ENCODE measurements at places on chromosomes 7 and 10.

GRCh38 chr7:18590744-18591340 lies 95.3 kb downstream of the HDAC9 start:
- peak; percentile 40 for DNase-seq

GRCh38 chr7:113281223-113281622 lies 162.9 kb upstream of the SMIM30 start:
- DNase-seq = no peak

- no peak for DNase-seq
Measured at GRCh38 chr10:102785818-102786217, 42.1 kb downstream of the WBP1L start.

DNA sequence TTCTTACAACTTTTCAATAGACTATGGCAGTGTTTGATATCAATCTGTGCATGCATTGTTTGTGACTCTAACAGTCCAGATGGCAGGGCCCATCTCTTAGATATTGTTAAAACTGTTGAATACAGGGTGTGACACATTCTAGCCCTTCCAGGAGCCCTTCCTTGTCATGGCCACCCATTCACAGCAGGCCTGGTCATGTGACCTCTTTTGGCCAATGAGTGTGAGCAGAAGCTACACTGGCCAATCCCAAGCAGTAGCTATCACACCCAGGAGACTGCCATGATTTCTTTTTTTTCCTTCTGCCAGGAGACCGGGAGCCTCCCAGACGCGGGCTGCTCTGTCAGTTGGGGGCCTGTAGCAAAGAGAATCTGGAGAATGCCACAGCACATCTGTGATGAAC lies 655.4 kb upstream of the MKI67 start:
- no peak for DNase-seq

DNA sequence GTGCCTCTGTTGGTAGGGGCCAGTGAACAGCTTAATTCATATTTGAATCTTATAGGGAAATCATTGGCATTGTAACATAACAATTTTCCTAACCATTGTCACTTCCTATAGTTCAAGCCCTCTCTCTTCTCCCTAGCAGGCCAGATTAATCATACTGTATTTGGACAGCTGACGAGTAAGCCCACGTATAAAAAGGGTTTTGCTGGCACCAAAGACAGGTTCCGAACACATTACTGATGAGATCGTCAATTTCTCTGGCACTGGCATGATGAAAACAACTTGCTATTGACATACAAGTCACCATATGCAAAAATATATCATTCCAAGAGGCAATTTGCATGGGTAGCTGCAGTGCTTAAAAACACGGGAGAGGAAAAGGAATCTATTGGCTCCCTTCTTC lies 891.1 kb upstream of the AUTS2 start:
- no peak for DNase-seq
